ENCODE measurements at places on chromosomes 2 and 18.

DNA sequence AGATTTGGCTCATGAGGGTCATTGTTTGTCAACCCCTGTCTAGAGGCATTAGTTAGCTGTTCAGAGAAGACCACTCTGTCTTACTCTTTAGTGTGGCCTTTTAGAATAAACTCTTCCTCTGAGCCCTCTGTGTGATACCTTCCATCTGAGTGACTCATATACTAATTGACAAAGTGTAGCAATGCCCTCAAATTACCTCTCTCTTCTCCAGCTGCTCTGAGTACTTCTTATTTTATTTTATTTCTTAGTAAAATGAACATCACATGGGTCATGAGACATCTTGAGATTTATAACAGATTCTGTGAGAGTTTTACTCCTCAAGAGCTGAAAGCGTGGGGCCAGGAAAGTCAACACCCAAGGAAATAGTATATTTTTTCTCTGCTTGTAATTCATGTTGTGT is 67.4 kb downstream of the KCTD18 start:
- no peak for DNase-seq

GRCh38 chr2:133855526-133855925 is 287.3 kb upstream of the NCKAP5 start:
- DNase-seq = no peak

GRCh38 chr2:188474316-188474715 is 182.6 kb downstream of the GULP1 start:
- no peak for DNase-seq

- DNase-seq = no peak
Observed at GRCh38 chr2:45177870-45178269, 168.6 kb upstream of the SIX2 start.

- DNase-seq = no peak
Observed at GRCh38 chr2:144208924-144209323, 311.0 kb downstream of the ZEB2 start.

DNA sequence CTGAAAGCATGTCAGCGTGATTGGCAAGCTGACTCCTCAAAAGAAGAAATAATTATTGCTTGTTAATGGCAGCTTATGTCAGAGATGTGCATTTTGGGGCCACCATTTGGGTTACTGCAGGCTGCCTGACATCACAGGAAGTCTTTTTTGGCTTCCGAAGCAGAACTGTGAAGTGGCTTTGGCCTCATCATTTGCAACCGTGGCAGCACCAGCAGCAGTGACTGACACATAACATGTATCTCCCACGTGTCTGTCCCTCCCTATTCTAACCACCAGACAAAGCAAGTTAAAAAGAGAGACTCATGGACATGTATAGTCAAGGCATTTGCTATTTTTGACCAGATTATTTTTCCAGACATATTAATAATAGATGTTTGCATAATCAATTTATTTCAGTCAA is 488.7 kb upstream of the ACVR2A start:
- no peak for DNase-seq

- no peak for DNase-seq
Observed at GRCh38 chr18:77905011-77905410, 655.4 kb downstream of the GALR1 start.

DNA sequence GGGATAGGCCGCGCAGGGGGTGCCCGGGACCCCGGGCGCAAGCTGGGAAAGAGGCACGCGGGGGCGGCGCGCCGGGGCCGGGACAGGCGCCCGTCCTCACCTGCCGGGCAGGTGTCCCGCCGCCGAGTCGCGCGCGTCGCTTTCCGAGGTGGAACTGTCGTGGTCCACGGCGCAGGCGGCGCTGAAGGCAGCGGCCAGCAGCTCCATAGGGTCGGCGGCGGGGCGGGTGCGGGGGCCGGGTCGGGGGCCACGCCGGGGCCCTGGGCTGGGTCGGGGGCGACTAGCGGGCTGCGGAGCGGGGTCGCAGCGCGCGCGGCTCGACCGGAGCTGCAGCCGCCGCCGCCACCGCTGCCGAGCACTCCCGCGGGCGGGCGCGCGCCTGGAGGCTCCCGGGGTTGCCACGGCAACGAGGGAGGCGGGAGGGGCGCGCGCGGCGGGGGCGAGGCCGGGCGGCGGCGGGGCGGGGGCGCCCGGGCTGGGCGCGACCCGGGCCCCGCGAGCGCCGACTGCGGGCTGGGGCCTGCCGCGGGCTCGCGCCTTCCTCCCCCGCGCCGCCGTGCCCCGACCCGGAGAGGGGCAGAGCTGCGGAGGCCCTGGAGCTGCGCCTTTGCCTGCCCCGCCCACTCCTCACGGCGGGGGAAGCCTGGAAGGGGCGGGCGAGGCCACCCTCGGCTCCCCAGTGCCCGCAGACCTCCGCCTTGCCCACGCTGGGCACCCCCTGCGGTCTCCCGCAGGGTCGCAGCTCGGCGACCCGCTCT is 57.9 kb downstream of the SNORC start:
- no peak for DNase-seq

GRCh38 chr2:216418981-216419380 is 6.7 kb downstream of the SMARCAL1 start:
- DNase-seq = no peak

DNA sequence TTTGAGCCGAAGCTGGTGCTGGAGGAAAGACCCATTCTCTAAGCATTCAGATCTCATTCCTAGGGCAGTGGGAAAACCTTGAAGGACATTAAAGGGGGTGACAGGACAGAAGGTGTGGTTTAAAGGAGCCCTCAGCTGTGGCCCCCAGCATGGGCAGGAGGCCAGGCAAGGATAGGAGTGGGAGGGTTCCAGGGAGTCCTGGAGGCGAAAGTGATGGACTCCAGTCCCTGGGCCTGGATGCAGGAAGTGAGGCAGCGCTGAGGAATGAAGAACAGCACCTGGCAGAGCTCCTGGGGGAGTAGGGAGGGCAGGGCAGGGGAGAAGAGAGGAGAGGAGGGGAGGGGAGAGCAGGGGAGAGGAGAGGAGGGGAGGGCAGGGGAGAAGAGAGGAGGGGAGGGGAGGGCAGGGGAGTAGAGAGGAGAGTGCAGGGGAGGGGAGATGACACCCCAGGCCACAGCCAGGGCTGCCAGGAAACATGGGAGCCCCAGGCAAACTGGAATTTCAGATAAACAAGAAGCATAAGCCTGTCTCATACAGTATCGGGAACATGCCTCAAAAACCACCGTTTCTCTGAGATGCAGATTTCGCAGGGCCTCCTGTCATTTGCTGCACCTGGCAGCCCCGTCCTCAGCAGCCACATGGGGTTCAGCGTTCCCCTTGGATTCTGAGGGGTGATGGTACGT is 5.7 kb downstream of the RAMP1 start:
- no peak for DNase-seq

- no peak for DNase-seq
Observed at GRCh38 chr2:229993236-229993635, 70.9 kb downstream of the FBXO36 start.

- no peak for DNase-seq
Observed at GRCh38 chr2:224552771-224553170, 32.4 kb downstream of the CUL3 start.

DNA sequence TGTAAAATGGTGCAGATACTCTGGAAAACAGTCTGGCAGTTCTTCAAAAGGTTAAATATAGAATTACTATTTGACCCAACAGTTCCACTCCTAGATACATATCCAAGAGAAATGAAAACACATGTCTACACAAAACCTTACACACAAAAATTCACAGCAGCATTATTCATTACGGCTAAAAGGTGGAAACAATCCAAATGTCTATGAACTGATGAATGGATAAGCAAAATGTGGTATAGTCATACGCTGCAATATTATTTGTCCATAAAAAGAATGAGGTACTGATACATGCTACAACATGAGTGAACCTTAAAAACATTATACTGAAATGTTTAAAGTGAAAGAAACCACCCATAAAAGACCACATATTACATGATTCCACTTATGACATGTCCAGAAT is 4.0 kb downstream of the CYP27C1 start:
- no peak for DNase-seq

- no peak for DNase-seq
Observed at GRCh38 chr18:49359732-49360444, 100.6 kb downstream of the DYM start.

Data from coronary artery (tissue), 2 donors.